Panc1 (cell line): ENCODE measurements at places on chromosomes 12 and 14.

DNA sequence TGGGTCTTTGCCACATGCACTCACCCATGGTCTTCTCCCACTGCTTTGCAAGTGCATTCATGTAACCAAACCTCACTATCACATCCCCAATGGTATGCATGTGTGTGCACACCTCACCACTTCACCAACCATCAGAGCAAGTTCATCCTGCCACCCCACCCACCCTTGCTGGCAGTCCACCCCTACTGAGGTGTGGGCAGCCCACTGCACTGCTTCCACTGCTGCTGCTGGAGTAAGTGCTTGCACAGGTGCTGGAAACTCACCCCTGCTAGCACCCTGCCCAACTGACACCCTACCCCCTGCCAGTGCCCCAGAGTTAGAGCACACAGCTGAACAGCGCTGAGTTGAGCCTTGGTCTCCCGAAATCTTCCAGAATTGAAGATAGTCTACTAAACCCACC is 46.1 kb upstream of the CLEC14A start:
- DNase-seq = no peak

GRCh38 chr14:104442631-104443390 is 136.8 kb upstream of the C14orf180 start:
- no peak for DNase-seq

GRCh38 chr12:52495389-52495788 is 2.3 kb upstream of the KRT6A start:
- no peak for DNase-seq

GRCh38 chr12:113244478-113244958 is 23.3 kb downstream of the TPCN1 start:
- DNase-seq = no peak

DNA sequence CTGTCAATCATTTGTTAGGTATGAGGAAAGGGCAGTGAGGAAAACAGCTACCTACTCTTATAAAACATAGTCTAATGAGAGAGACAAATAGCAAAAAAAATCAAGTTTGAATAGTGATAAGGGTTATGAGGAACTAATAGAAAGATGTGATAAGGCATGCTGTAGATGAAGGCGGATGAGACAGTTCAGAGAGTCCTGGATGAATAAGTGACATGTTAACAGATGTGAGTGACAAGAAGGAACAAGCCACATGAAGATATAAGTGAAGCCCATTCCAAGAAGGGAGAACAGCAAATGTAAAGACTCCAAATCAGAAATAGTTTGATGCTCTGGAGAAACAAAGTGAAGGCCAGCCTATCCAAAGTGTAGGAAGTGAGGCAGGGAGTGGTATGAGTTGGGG is 154.1 kb upstream of the SYT10 start:
- no peak for DNase-seq

GRCh38 chr12:118344829-118345228 is 27.9 kb downstream of the TAOK3 start:
- DNase-seq = no peak

GRCh38 chr14:33486332-33486890 is 464.5 kb downstream of the EGLN3 start:
- no peak for DNase-seq

DNA sequence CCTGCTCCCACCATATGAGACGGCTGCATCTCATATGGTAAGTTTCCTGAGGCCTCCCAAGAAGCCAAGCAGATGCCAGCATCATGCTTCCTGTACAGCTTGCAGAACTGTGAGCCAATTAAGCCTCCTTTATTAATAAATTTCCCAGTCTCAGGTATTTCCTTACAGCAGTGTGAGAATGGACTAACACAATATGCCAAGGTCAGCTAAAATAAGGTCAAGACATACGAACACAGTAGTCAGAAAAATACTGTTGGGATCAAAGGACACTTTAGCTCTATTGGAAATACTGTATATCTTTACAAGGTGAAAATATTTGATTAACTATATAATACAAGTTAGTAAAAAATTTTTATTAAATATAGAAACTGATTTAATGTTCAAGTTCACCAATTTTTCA is 28.8 kb downstream of the SEL1L start:
- DNase-seq = no peak

GRCh38 chr12:89016970-89017778 is 335.1 kb downstream of the DUSP6 start:
- DNase-seq = peak; percentile 51

DNA sequence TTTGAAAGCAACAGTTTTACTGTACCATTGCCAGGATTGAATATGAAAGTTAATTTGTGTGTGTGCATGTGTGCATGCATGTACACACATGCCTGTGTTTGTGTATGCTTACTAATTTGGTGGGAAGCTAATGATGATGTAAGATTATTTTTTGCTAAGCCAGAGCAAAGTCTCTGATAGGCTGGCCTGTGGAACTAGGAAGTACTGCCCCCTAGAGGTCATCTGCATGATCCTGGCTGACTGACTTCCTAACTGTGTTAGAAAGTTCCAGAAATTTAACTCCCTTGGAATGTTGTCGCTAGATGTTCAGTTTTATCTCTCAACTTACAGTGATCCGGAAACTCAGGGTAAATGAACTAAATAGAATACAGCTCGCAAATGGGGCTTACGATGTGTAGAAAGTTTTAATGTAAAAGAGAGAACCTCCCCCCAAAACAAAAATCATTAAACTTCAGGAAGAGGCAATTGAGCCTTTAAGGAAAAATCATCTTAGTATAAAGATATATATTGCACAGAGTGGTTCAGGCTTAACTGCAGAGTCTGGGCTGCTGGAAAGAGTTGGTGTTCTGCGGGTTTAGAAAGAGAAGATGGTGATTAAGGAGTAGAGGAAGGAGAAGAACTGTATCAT is 34.3 kb upstream of the SLC38A1 start:
- peak; percentile 17 for DNase-seq

DNA sequence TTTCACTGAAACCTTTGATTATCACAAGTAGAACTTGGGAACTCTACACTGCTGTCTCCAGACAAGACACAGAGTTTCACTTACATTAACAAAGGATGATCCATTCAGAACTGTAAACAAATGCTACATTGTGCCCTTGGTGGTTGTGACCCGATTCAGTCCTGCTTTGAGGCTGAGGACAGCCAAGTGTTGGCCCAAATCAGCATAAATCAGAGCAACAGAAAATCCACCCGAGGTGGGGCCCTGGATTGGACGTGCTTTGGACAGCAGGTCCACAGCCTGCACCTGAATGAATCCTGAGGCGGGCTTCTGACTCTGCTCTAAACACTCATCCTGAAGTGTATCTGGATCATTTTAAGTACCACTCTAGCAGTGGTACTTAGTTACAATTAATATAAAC is 68.8 kb downstream of the PPP2R5C start:
- DNase-seq = no peak
